NCI-H1092 (cell line): ENCODE measurements at places on chromosomes 12 and 14.
A peak's percentile ranks its signal among the peaks of the same experiment; 100 is the strongest.

- DNase-seq, result no peak
Measured at GRCh38 chr12:6306599-6307220, 3.8 kb upstream of the PLEKHG6 start.

- DNase-seq, result no peak
Measured at GRCh38 chr12:59820594-59821011, 224.8 kb downstream of the SLC16A7 start.

- DNase-seq, result no peak
Measured at GRCh38 chr12:92412856-92413255, 267.2 kb upstream of the BTG1 start.

- DNase-seq, result peak; percentile 19
Measured at GRCh38 chr12:13595536-13596443, 385.6 kb downstream of the GRIN2B start.

DNA sequence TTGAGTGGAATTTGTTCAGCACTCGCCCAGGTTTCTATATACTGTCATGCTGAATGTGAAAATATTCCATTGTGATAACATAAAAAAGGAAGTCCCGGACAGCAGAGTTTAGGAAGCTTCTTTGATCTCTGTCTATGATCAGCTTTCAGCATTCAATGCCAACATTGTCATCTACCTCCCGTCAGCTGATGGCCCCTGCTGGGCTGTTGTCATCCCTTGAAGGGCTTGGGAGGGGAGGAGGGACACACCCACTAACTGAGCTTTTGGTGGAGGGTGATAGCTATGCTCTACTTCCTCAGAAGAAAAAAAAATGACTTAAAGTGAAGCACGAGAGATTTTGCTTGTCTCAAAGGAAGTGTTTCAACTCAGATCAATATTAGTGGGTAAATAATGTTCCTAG is 4.7 kb upstream of the KRT77 start:
- no peak for DNase-seq

- DNase-seq, result no peak
Measured at GRCh38 chr12:24177889-24178288, 228.4 kb upstream of the SOX5 start.
